Adrenal gland (tissue), 19 donors: ENCODE measurements at places on chromosomes 5 and 9. TPM values are rescaled to one million over a fixed set of nuclear protein-coding genes. Genes with fewer than 3 reads are reported as not detected.

Gene TAS2R1
- total RNA-seq, result not detected

Gene DND1
- 0.91 TPM for total RNA-seq

Gene SPATA31D4
- total RNA-seq, result not detected

Gene IFNA21
- total RNA-seq, result not detected

Gene ENC1
- total RNA-seq, result 8.1 TPM

Gene EIF4EBP3
- 40.0 TPM for total RNA-seq

Gene CNTFR
- 2.8 TPM for total RNA-seq

Gene ZFP37
- 1.7 TPM for total RNA-seq

Gene PCDHB3
- total RNA-seq, result 1.3 TPM

Gene TCF7
- 6.3 TPM for total RNA-seq

Gene IL13
- not detected for total RNA-seq

Gene HMCN2
- 0.50 TPM for total RNA-seq

Gene RAB3C
- 1.3 TPM for total RNA-seq

Gene HAVCR2
- 48.6 TPM for total RNA-seq

Gene DMGDH
- total RNA-seq, result 5.8 TPM

Gene SPINK1
- not detected for total RNA-seq

Gene BARHL1
- not detected for total RNA-seq

Gene C5
- 3.0 TPM for total RNA-seq

Gene INPP5E
- 15.2 TPM for total RNA-seq

Gene MYORG
- 12.8 TPM for total RNA-seq

Gene BHMT2
- 35.1 TPM for total RNA-seq

Gene JADE2
- 60.5 TPM for total RNA-seq

Gene C1QTNF3
- 1.6 TPM for total RNA-seq

Gene OGN
- total RNA-seq, result 3.0 TPM

Gene TBC1D2
- total RNA-seq, result 1.9 TPM

Gene KCNN2
- 43.7 TPM for total RNA-seq

Gene BOD1
- 48.9 TPM for total RNA-seq

Gene ORM1
- 11.4 TPM for total RNA-seq

Gene ADAMTS2
- total RNA-seq, result 33.9 TPM

Gene TUSC1
- total RNA-seq, result 16.4 TPM

Gene SV2C
- total RNA-seq, result not detected

Gene SLC34A3
- not detected for total RNA-seq

Gene CCDC107
- 41.0 TPM for total RNA-seq

Gene FYB1
- total RNA-seq, result 20.5 TPM

Gene CARD6
- total RNA-seq, result 15.5 TPM

Gene CIZ1
- 25.3 TPM for total RNA-seq

Gene NIPAL4
- 0.14 TPM for total RNA-seq

Gene RUSC2
- total RNA-seq, result 20.2 TPM

Gene AQP3
- total RNA-seq, result 4.5 TPM

Gene SPINK13
- total RNA-seq, result not detected

Gene TLE1
- 76.4 TPM for total RNA-seq

Gene NUTM2F
- total RNA-seq, result not detected

Gene NUTM2G
- total RNA-seq, result not detected

Gene PCDHA1
- 0.20 TPM for total RNA-seq

Gene SOHLH1
- total RNA-seq, result not detected

Gene PLPP1
- 274 TPM for total RNA-seq
